Stimulated activated CD8-positive, alpha-beta memory T cell treated with anti-CD3 and anti-CD28 coated beads, Interleukin-7, amount 100 ng/mL, for 24 hours (primary cell): ENCODE measurements at places on chromosomes 1 and 21.

- no peak for DNase-seq
Observed at GRCh38 chr1:100631015-100631551, 88.5 kb upstream of the VCAM1 start.

DNA sequence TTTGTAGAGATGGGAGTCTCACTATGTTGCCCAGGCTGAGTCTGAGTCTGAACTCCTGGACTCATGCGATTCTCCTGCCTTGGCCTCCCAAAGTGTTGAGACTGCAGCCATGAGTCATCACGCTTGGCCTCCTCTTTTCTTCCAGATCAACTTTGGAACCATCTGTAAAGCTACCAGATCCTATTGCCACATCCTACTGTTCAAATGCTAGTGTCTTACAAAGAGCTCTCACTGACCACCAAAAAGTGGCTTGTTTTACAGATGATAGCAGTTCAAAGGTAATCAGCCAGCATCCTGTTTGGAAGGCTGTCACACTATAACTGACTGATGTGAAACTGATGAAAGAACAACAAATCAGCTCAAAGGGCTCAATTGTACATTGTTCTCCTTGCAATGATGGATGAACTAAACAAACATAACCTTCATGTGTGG is 221.6 kb downstream of the AKT3 start:
- DNase-seq: no peak

DNA sequence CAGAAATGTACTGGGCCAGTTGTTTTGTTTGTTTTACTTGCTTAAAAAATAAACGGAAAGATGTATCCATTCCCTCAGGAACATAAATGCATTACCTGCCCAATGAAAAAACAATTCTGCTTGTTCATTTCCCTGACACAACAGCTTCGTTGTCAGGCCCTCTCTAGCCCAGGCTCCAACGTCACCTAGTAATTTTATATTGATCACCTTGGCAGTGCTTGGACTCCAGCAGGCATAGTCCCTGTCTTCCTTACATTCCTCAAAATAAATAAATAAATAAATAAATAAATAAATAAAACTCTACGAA is 1.2 kb downstream of the CEP170 start:
- no peak for DNase-seq

DNA sequence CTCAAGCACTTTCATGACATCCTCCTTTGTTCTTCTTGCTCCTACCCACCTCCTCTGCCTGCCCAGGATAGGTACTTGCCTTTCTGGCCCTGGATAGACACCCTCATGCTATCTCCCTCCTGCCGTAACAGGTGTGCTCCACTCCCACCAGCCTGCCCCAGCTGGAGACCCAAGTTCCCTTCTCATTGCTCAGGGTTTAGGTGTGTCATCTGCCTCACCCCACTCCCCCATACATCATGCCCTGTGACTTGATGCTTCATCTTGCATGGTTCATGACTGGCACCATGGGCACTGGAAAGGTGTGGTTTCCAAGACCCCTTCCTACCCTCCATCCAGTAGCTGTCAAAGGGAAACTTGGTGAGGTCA is 5.9 kb downstream of the RHEX start:
- DNase-seq: no peak

- no peak for DNase-seq
Observed at GRCh38 chr1:217881131-217881543, 250.0 kb downstream of the SPATA17 start.

GRCh38 chr1:219834314-219834917 is 93.9 kb downstream of the SLC30A10 start:
- no peak for DNase-seq

DNA sequence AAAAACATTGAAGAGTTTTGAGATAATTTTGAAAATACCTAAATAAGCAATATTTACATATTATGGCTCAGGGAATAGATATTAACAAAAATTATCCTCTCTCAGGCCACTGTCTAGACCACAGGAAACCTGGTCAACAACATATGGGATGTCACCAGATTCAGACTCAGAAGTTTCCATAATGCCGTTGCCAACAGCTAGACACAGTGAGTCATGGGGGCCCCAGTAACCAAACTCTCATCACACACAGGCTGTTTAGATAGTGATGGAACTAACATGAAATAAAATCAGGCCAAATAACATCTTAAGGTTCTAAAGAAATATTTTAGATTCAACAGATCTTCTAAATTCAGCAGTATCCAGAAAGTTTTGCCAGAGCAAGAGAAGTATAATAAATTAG is 681.7 kb upstream of the ADAMTS5 start:
- DNase-seq: no peak

DNA sequence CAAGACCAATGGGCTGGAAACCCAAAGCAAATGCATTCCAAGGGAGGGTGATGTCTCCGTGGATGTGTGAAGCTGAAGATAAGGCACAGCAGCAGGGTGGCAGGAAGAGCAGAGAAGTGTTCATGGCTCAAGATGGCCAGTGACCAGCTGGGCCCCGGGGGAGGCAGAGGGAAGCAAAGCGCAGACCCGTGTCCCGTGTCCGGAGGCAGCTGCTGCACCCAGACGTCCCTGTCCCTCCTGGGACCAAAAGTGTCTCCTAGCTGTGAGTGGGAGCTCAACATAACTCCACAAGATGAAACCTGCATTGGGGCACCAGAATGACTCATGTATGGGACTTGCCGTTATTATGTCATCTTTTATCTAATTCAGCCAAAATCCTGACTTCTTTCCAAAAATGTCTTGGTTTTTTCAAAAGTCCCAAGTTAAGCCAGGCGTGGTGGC is 118.2 kb downstream of the RIPK4 start:
- no peak for DNase-seq

GRCh38 chr21:34885125-34885524 is 164.0 kb downstream of the RUNX1 start:
- no peak for DNase-seq
